ENCODE measurements at places on chromosomes 4 and X.

GRCh38 chrX:149762696-149763614 is 10.9 kb upstream of the HSFX1 start:
- DNase-seq, result no peak

GRCh38 chr4:36990128-36990872 is 254.2 kb upstream of the NWD2 start:
- DNase-seq, result no peak

DNA sequence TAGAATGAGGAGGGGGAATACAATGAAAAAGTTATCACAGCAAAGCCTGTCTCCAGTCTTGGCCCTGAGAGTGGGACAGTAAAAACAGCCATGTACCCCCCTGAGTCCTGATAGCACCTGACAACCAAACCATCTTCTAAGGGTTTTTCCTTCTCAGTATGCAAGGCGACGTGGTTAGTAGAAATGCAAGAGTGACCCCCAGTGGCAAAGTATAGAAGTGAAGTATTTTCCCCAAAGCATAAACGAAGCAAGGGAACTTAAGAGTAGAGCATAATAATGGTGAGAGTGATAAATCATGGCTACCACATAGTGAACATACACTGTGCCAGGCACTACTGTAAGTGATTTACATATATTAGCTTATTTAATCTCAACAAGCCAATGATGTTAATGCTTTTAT is 52.8 kb downstream of the FAM47C start:
- DNase-seq, result peak; percentile 68

- DNase-seq, result no peak
These were observed 70.6 kb downstream of the KIT start for GRCh38 chr4:54728368-54728767.

GRCh38 chr4:14446311-14446710 is 556.0 kb upstream of the CPEB2 start:
- no peak for DNase-seq

- DNase-seq, result no peak
These were observed 655 bp downstream of the CYTL1 start for GRCh38 chr4:5018603-5019002.

- no peak for DNase-seq
These were observed 3.6 kb downstream of the ARHGAP24 start for GRCh38 chr4:85478576-85478975.

DNA sequence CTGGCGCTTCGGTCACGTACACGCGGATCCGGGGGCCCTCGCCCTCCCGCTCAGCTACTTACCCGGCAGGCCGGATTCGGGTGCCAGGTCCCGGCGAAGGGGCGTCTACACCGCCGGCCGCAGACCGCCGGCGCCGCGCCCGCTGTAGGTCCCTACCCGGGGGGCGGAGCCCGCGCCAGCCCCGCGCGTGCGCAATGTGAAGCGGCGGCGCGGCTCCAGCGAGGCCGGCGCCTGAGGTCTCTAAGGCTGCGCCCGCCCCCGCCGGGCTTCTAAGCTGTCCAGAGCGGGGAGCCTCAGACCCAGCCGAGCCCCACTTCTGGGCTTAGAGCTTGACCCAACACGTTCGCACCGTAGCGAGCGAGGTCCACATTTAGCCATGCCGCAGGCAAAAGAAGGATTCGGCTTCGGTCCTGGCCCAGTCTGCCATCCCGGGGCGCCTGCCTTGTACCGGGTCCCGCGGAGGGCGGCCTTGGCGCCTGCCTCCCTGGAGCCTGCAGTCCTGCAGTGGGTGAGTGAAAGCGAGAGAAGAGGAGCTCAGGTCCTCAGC is at the start of gene ZNF518B:
Gene ZNF518B, minus strand, starts transcription at position 172 of the 547 bp plus-strand sequence. CDS start 11,098 bp downstream, outside the sequence.
- DNase-seq, result peak; percentile 28

DNA sequence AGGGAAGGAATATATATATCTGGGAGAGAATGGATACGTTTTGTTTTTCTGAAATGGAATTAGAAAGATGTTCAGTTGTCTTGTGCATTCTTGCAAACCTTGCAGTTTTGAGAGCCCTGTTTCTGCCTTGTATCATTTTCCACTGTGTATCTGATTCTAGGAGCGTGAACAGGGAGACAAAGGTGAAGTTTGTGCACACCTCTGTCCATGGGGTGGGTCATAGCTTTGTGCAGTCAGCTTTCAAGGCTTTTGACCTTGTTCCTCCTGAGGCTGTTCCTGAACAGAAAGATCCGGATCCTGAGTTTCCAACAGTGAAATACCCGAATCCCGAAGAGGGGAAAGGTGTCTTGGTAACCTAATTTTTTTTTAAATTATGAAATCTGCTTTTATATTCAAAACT is 17.7 kb downstream of the PGM2 start:
- DNase-seq, result no peak

GRCh38 chrX:13808865-13809264 is 8.0 kb downstream of the GPM6B start:
- DNase-seq, result no peak

DNA sequence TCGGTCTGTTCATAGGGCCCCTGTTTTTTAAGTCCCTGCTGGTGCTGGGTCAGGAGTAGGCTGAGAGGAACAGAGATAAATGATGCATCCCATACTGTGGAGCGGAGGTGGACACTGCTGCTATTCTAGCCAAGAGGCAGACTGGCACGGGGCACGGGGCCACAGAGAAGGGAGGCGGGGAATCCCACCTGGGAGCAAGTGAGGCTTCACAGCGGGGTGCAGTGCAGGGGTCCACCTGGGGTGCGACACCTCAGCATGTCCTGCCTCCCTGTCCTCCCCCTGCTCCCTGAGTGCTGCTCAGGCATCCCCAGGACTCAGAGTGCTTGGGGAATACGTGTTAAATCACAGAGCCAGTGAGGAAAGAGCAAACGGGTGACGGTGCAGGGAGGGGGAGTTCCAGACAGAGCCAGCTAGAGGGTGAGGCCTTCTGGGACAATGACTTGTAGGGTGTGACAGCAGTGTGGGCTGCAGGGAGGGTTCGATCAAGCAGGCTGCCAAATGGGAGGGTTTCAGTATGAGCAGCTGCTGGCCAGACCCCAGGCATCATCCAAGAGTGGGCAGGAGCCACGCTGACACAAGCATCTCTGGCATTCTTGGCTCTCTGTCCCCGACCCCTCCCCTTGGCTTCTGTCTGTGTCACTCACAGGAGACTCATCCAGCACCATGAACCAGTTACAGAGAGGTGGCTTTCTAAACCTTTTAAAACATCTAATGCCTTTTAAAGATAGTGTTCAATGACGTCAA is 13.7 kb upstream of the HTRA3 start:
- DNase-seq, result no peak

- DNase-seq, result no peak
These were observed 42.5 kb downstream of the LAMP2 start for GRCh38 chrX:120426599-120426998.

- peak; percentile 16 for DNase-seq
These were observed 209.3 kb downstream of the UGT8 start for GRCh38 chr4:114807759-114808404.

DNA sequence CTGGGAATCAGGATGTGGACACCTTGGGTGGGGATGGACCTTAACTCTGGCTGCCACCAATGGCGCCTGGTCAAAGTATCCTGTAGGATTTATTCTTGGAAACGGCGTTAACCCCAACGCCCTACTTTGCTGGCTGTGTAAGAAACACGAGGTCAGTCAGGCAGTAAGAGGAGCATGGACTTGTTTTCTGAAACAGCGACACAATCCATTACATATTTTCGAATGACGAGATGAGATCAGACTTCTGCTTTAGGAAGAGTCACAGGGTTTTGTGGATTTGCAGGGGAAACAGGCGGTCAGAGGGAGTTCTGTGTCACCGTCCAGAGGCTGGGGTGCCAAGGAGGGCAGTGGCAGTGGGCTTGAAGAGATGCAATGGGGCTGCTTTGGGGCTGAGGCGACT is 92.2 kb downstream of the TBL1X start:
- no peak for DNase-seq

GRCh38 chr4:152357206-152357605 is 178.7 kb downstream of the FBXW7 start:
- DNase-seq, result no peak

GRCh38 chrX:86935988-86936387 is 581.6 kb upstream of the KLHL4 start:
- DNase-seq, result no peak

- no peak for DNase-seq
These were observed 126.2 kb downstream of the SLC39A8 start for GRCh38 chr4:102219129-102219528.

- no peak for DNase-seq
These were observed 44.8 kb downstream of the SMARCA1 start for GRCh38 chrX:129478516-129478915.

GRCh38 chr4:77600521-77601451 is 4.8 kb upstream of the CXCL13 start:
- DNase-seq, result peak; percentile 67

GRCh38 chr4:38666766-38667084 is 2.7 kb downstream of the KLF3 start:
- DNase-seq, result no peak

- DNase-seq, result no peak
These were observed 8.7 kb upstream of the PJA1 start for GRCh38 chrX:69173906-69174305.

DNA sequence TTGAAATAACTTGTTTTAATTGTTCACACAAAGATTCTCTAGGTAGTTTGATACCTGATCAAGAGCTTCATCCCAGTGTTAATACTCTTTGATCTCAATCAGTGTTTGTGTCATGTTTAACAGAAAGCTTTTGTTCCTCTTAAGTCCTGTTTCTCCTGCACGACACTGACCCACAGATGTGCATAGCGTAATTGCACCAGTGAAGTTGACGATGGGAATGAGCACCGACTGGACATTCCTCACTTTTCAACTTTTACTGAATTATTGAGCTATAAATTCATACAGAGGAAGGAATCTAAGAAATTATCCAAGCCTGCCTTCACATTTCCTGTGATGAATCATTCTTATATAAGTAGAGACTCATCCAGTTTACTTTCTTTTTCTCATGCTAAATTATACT is 878.7 kb upstream of the TENM3 start:
- no peak for DNase-seq

GRCh38 chr4:122889726-122890125 is 32.7 kb downstream of the NUDT6 start:
- no peak for DNase-seq

DNA sequence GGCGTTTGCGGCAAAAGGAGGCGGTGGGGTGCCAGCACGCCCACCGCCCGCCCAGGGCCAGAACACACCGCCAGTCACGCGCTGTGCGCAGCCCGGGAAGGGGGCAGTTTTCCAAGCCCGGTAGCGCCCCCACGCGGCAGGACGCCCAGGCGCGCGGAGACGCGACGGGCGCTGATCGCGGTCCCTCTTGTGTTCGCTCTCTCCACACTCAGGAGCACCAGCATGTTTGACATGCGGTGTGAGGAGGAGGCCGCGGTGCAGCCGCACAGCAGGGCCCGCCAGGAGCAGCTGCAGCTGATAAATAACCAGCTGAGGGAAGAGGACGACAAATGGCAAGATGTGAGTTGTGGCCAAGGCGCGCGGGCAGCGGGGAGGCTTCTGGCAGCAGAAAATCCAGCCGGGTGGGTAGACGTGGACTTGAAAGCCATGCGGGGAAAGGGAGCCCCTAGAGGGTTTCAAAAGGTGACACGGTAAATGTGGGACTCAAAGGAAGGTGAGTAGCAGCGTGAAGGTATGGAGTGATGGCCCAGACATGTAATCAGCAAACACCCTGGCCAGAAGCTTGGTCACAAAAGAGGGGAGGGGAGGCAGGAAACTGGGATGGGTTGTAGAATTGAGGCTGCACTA is 104.1 kb downstream of the PHOX2B start:
- DNase-seq, result no peak

DNA sequence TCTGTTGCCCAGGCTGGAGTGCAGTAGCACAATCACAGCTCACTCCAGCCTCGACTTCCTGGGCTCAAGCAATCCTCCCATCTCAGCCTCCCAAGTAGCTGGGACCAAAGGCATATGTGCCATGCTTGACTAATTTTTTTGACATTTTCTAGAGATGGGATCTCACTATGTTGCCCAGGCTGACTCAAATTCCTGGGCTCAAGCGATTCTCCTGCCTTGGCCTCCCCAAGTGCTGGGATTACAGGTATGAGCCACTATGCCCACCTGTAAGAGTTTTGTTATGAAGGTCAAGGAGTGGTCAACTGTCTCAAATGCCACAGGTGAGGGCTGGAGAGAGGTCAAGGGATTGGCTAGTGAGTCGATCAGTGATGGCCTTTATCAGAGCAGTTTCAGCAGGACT is 32.5 kb downstream of the TMEM150C start:
- no peak for DNase-seq

DNA sequence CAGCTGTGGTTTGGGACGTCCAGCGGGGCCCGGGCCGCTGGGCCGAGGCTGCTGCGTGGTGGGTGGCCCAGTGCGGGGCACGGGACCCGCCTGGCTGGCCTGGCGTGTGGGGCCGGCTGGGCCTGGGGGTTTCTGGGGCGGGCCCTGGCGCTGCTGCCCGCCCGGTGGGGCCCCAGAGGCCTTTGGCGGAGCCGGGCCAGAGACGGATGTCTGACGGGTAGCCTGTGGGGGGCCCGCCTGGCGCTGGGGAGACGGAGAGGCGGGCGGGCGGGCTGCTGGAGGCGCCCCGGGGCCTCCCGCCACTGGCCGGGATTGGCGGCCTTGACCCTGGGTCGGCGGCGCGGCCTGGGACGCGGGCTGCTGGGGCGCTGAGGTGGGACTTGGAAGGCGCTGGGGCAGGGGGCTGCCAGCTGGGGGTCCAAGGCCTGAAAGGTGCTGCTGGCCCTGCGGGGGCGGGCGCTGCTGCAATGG is 8.1 kb upstream of the TIMP1 start:
- DNase-seq, result no peak

GRCh38 chrX:17465802-17466201 is 90.8 kb downstream of the NHS start:
- DNase-seq, result no peak

- DNase-seq, result peak; percentile 36
These were observed 97.4 kb downstream of the COL4A5 start for GRCh38 chrX:108537005-108537404.

All from Kasumi-1 (cell line).